Tibial nerve (tissue), 4 donors: ENCODE measurements at places on chromosomes 3 and 15. TPM values are rescaled to one million over a fixed set of nuclear protein-coding genes. Genes with fewer than 3 reads are reported as not detected.
A peak's percentile ranks its signal among the peaks of the same experiment; 100 is the strongest.

Gene B2M
- 2,934 TPM for total RNA-seq

DNA sequence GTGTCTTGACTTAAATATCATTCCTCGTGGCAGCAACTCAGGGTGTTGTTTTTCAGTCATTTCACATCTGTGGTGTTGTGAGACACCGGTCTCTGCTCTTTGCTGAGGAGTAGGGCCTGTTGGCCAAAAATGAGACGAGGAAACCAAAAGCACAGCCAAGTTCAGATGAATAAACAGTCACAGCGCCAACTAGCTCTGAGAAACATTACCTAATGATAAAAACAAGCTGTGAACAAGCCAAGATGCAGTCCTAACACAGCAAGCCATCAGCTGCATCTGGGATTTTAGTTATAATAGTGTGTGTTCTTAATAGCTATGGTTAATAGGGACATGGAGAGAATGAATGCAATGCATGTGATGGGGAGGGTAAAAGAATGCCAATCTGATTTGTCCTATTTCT, 843.4 kb upstream of the DPPA4 start:
- peak; percentile 57 for DNase-seq

GRCh38 chr3:80983753-80984152, 777.7 kb downstream of the GBE1 start:
- DNase-seq, result no peak

DNA sequence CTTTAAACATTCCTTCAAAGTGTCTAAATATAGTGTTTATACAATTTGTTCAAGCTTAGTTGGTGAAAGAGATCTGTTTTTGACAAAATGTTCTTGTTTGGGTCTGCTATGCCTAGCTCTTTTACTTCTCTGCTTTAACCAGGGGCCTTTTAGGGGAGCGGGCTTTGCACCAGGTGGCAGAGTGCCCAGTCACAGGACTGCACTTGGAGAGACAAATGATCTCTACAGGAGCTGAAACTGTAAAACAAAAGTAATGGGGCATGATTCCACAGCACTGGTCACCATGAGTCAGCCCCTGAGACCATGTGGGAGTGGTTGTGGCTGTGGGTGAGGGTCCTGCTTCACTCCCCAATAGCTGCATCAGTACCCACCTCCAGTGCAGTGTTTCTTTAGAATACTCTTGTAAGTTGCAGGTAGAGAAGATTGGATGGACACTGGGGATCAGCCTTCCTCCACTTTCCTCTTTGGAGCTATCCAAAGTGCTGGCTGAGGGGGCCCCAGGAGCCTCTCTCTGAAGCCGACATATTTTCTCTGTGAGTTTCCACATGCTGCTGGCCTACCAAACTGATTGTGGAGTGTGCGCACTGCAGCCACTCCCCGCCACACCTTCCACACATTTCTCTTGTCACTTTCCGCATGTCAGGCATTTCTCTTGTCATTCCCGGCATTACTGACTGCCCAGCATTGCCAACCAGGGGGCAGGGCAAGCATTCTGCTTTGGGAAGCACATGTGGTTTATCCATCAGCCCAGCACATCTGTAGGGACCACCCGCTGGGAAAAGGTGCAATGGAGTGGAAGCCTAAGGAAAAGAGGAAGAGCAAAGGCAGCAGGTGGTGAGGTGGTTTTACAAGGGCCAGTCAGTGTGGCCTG, 110.0 kb downstream of the EPHB1 start:
- no peak for DNase-seq

DNA sequence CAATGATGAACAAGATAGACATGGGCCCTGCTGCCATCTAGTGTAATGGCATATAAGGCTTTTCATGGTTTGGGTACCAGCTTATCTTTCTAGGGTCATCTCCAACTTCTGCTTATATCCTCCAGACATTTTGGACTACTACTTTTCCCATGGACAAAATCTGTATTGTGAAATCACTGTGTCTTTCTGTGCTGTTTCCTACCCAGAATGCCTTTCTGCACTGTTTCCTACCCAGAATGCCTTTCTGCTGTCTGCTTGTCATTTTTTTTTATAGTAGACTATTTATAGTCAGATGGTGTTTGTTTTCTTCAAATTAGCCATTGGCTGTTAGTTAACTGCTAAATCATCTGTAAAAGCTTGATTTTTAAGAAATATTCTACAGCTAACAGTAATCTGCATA, 20.1 kb downstream of the VPS8 start:
- no peak for DNase-seq

DNA sequence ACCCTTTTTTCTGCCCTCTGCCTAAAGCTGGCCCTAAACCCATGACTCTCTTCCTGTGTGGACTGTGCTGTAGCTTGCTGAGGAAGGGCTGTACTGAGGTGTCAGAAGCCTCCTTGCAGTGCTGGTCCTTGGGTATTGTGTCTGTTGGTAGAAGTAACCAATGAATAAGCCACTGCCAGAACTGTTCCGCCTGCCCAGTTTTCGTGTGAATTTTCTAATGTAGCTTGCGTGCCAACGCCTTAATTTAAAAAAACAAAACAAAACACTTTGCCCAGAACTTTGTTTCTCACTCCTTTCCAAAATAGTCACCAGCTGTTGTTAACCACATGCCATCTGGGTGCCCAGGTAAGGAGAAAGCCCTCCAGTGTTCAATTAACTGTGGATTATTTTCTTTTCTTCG, 101.9 kb downstream of the KLHL25 start:
- no peak for DNase-seq

DNA sequence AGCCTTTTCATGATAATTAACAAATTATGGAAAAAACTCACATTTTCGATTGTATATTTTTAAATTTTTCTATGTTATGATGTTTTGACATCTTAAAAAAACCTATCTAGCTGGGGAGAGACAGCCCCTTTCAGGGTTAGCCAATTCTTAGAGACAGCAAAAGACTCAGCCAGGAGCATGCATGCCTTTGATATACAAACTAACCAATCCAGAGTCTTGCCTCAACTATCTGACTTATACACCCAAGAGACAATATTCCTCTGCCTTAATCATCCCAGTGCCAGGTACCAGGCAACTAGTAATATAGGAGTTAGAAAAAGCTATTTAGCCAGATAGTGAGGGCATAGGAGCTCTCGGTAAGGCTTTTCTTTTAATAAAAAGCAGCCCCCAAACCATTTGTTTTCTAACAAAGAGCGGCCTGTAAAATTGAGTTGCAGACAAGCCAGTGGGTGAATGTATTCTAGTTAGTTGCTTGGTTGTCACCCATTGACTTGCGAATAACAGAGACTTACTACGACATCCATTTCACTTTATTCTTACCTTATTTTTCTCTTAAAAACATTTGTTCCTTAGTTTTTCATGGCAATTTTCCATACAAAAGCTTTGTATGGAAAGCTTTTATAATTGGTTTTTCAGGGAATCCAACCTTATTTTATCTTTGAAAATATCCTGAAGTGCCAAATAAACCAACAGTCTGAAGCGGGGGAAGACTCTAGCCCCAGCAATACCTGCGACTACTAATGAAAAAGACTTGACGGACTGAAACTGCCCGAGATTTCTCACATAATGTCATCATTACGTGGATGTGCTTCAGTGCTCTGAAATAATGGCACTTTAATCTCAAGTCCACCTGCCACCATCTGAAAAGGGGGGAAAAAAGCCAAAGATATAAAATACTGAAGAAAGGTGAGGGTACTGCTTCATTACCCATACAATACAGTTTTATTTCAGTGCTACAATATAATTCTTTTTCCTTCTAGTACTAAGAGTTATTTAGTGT, 64.6 kb upstream of the ATP2C1 start:
- no peak for DNase-seq

DNA sequence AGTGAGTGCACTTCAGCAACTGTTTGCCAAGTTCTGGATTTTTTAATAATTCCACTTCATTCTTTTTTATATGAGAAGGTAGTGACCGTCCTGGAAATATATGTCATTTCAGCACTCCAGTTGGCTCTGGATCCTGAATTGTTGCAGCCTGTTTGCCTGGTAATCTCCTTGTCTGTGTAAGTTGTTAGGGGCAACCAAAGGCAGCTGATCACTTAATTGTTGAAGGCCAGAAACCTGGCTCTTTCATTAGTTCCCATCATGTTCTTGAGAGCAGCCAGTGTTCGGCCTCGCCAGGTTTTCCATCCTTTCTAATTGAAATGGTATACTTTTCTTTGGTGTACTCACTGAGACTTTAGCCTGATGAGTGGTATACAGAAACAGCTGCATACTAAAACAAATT, 168.6 kb downstream of the SOX2 start:
- DNase-seq, result no peak

Gene PLOD2
- total RNA-seq, result 27.6 TPM

GRCh38 chr15:72771329-72771725, 12.2 kb downstream of the ADPGK start:
- DNase-seq, result no peak

- no peak for DNase-seq
Observed at GRCh38 chr3:27360113-27361078, 8.8 kb downstream of the NEK10 start.

DNA sequence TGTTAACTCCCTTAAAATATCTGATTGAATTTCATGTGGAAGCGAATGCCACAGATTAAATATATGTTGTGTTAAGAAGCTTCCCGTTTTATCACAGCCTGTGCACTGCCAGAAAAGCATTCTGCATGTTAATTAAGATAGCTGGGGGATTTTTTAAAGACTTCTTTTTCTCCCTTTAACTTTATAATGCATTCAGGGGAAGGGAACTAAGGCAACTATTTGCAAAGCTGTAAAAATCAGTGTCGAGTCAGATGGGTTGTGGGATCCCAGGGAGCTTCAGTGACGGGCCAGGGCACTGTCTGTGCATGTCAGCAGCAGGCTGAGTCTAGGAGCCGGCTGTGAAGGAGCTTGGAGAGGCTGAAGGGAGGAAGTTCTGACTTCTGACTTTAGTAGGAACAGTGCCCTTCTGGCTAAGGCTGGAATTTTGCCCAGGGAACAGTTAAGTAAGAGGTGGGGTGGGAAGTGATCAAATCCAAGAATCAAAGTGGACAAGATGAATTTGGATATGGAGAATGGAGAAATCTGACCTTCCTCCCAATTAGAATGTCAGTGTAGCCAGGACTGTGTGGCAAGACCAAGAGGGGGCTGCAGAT, 77.7 kb downstream of the ABHD5 start:
- DNase-seq, result peak; percentile 23

Gene DET1
- total RNA-seq, result 8.2 TPM

Gene GPR149
- not detected for total RNA-seq

Gene LCTL
- 3.3 TPM for total RNA-seq

Gene NR2E3
- total RNA-seq, result not detected

DNA sequence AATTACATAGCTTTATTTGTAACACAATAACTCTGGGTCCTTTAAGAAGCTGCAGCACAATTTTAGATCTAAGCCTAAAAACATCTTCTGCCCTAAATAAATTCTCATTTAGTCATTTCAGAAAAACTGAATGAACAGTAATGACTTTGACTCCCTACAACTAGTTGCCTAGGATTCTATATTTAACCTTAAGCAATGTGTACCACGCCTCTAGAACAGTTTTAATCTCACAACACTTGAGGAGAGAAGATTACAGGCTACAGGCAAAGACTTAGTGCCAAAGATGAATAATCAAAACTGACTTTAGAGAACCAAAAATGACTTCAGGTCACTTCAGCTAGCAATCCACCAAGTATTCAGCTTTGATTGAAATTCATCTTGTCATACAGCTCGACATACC, 192.8 kb downstream of the ULK4 start:
- no peak for DNase-seq

Gene C3orf33
- 2.9 TPM for total RNA-seq

Gene RAB5A
- 47.7 TPM for total RNA-seq

GRCh38 chr3:168794427-168794826, 698.7 kb upstream of the GOLIM4 start:
- no peak for DNase-seq

DNA sequence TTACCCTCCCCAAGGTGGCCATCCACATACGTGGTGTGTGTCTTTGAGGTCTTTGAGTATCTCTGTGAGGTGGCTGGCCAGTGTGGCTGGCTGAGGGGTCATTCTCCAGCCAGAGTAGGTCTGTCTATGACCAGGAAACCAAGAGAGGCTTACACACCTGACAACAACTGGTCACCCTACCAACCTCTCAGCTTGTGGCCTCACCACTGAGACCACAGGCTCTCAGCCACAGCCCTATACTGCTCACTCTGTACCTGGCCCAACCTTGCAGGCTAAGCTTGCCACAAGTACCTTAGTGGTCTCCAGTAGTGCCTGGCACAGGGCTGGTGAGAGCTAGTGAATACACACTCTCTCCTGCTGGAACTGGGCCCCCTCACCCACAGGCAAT, 5.1 kb downstream of the HEMK1 start:
- no peak for DNase-seq

Gene SLC12A8
- total RNA-seq, result 0.78 TPM

- no peak for DNase-seq
Observed at GRCh38 chr15:96340598-96341512, 10.4 kb downstream of the NR2F2 start.

- DNase-seq, result no peak
Observed at GRCh38 chr3:31567036-31567435, 34.3 kb downstream of the STT3B start.

GRCh38 chr15:56871185-56871584, 47.3 kb upstream of the TCF12 start:
- DNase-seq, result no peak

DNA sequence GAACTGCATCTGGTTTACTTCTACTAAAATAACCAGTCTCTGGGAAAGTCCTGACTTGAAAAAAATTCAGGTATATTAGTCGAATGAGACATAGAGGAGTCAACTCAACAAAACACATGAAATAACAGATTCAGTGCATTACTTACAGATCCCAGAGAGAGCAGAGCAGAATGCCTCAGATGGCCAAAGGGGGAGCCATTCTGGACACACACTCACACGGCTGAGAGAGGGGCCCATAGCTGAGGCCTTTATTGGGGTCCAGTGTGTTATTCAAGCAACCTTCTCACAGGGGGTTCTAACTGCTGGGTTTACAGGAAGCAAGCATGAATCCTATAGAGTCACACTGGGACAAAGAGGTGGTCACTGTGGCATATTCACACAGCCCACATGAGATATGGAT, 135.1 kb upstream of the SNRPN start:
- no peak for DNase-seq

DNA sequence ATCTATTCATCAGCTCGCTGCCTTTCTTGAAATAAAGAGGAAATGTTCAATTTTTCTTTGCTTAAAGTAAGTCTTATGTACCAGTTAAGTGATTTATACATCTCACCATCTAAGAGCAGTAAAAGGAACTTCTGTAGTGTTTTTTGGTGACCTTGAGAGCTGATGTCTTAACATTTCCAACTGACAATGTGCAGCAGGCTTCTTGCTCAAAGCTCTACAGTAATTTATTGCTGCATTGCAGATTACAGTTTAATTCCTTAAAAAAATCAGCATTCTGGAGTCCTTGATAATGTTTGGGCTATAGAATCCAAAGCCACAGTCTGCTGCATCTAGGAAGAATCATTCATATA, 61.6 kb downstream of the DIPK2A start:
- no peak for DNase-seq

Gene FANCD2OS
- not detected for total RNA-seq

Gene WDR93
- 0.21 TPM for total RNA-seq

- DNase-seq, result no peak
Observed at GRCh38 chr3:50357481-50357880, 1.8 kb downstream of the TMEM115 start.

DNA sequence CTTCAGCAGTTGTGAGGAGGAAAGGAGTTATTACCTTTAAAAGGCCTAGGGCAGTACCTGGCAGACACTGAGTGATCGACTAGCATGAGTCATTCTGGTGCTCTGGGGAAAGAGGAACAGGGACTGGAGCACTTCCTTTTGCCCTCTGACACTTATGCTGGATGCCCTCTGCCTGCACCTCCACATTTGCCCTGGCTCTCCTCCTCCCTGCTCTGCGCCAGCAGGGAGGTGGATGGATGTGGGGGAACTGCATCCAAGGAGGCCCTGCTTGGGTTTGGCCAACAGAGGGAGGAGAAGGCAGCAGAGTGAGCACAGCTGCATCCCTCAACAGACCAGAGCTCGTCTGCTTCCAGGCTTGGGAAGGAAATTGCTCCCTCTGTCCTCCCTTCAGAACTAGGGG, 75.0 kb downstream of the SEMA5B start:
- DNase-seq, result no peak
